Putamen (tissue), 1 donor: ENCODE measurements at places on chromosomes 5 and 9.

GRCh38 chr9:74804018-74804385 is 83.7 kb downstream of the TRPM6 start:
- DNase-seq: no peak

- DNase-seq: no peak
These were observed 2.8 kb downstream of the RORB start for GRCh38 chr9:74499770-74500583.

DNA sequence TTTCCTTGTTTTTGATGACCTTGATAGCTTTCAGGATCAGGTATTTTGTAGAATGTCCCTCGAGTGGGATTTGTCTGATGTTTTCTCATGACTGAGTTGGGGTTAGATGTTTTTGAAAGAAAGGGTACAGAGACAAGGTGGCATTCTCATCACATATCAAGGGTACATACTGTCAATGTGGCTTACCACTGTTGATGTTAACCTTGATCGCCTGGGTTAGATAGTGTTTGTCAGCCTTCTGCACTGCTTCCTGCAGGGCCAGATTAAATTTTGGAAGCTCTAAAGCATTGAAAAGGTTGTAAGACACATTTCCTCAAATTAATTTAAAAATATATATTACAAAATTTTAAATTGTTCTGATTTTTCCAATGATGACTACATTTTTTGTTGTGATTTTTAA is 287.4 kb upstream of the ACTBL2 start:
- no peak for DNase-seq

DNA sequence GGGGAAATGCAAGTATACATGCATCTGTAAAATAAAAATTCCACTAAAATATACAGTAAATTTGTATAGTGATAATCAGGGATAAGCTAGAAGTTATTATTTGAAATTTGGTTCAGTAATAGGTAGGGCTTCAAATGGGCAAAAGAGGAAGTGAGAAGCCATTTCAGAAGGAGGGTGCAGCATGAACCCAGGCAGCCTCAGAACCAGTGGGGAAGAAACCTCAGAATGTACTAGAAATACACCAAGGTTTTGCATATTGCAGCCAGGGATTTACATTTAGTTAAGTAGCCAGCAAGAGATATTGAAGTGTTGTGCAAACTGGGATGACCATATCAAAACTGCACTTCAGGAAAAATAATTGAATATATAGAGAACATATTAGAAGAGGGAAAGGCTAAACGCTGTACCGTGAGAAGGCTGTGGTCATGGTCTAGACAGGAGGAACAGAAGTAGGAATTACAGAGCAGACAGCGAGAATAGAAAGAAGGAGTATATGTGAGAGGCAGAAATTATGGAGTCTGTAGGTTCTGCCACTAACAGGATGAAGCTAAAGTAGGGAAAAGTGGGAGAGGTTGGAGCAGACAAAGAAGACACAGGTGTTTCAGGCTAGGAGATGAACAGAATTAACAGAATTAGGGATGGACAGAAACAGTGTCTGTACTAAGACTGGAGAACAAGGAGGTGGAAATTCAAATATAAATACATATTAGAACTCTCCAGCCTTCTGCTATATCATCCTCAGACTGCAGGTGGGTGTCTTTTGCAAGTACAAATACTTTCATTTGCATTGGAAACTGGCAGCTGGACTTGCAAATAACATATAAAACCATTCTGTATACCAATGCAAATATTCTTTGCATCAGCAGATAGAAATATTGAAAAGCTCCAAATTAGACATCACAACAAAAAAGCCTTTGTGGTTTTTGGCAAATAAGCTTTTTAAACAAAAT is 335.6 kb downstream of the ZNF608 start:
- no peak for DNase-seq

DNA sequence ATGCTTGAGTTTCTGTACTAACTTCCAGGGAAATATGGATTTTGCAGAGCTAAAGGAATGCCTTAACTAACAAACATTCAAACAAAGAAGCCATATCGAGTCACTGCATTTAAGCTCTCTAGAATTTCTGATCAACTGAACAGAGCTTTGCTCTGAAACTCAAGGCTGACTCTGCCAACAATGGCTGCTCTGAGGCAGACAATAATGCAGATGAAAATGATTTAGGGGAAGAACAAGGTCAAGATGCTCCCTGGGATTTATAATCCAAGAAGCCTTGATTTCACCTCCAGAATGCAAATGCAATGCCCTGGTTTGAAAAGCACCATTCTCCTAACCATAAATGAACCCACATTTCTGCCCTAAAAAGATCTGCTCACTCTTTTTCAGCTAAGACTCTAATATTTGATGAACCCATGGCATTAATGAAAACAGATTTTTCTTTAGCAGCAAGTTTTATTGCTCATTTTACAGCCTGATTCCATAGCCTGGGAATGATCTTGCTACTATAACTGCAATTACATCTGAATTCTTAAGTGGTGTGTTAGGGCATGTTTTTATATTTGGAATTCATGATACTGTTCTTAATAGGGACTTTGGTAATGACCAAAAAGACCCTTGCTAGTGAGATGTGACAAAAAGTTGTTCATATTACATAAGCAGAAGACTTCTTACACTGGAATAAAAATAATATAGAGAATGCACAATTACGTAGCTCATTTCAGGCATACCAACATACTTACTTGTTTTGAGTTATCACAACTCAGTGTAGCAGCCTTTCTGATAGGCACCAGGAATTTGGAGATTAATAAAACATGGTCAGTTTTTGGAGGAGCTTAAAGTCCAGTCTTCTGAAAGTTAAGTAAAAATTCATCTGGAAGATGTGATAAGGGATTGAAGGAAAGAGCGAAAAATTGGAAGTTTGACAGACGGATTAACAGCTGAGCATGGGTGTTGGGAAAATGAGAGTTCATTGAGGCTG is 169.4 kb downstream of the TRPM3 start:
- no peak for DNase-seq

- no peak for DNase-seq
These were observed 114.0 kb upstream of the ALDH1B1 start for GRCh38 chr9:38278457-38278856.

- no peak for DNase-seq
These were observed 75.3 kb downstream of the TJP2 start for GRCh38 chr9:69249337-69249736.

DNA sequence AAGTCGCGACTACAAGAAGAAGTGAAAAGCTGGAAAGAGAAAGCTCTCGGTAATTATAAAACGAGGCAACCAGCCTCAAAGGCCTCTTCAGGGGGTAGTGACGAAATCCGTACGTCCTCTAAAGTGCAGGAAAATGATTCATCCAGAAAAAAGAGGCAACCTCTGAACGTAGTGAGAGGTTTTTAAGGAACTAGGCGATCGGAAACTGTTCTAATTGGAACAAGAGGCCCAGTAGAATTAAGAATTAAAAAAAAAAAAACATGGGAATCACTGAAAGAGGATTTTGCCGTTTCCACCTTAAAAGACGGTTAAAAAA is 1.0 kb downstream of the CSNK1A1 start:
- no peak for DNase-seq

DNA sequence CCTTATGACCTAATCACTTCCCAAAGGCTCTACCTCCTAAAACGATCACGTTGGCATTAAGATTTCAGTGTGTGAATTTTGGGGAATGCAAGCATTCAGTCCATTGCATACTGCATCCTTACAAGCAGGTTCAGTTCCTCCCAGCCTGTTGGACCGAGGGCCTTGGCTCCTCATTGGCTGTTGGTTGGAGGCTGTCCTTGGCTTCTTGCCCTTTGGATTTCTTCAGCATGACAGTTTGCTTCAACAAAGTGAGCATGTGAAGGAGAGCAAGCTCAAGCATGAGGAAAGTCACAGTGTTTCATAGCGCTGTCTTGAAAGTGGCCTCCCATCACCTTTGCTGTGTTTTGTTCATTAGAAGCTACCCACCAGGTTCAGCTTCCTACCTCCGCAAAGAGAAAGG is 109.5 kb downstream of the GADD45G start:
- DNase-seq: no peak

- DNase-seq: no peak
These were observed 65.0 kb downstream of the UGCG start for GRCh38 chr9:111961575-111961974.

DNA sequence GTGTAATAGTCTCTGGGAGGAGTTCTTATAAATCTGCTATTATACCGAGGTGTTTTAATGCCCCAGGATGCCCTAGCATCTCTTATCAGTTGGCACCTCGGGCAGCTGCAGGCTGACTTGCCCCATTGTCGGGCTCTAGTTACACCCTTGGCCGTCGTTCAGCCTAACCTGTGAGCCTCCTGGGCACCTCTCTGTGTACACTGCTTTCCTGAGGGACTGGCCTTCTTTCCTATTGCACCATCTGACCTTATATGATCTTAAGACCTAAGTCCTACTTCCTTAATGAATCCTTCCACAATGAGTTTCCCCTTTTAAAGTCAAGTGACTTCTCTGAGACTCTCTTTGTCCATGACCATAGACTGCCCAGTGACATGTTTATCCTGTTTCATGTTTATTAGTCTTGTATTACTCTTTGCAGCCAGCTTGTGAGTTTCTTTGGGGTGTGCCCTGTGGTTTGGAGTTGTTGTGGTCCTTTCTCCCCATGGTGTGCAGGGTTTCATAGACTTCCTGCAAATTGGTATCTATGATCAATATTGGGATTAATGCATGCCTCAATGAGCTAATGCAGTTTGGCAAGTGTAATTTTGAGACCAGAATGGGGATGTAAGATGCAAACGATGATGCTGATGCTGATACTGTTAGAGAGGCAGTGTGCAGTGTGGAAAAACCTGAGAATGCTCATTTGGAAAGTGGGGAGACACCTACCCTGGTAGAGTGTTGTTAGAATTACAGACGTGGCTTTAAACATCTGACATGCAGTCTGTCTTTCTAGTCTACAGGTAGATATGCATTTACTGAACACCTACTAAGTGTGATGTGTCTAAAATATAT is 4.9 kb downstream of the DAPK1 start:
- DNase-seq: no peak

DNA sequence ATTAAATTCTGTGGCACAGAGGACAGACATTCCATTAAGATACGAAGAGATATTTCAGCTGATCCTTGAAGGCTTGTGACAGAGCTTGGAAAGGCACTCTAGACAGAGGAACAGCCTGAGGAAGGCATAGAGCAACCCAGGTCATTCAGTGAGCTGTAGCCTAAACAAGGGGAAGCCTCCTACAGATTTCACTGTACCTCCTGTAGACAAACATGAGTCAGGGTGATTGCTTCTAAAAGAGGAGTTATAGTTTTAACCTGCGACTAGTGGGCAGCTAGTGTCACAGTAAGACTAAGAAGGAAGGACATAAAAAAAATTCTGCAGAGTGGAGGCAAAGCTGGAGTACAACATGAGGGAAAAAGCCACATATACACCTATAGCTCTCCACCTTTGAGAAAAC is 43.5 kb upstream of the ANKDD1B start:
- no peak for DNase-seq

DNA sequence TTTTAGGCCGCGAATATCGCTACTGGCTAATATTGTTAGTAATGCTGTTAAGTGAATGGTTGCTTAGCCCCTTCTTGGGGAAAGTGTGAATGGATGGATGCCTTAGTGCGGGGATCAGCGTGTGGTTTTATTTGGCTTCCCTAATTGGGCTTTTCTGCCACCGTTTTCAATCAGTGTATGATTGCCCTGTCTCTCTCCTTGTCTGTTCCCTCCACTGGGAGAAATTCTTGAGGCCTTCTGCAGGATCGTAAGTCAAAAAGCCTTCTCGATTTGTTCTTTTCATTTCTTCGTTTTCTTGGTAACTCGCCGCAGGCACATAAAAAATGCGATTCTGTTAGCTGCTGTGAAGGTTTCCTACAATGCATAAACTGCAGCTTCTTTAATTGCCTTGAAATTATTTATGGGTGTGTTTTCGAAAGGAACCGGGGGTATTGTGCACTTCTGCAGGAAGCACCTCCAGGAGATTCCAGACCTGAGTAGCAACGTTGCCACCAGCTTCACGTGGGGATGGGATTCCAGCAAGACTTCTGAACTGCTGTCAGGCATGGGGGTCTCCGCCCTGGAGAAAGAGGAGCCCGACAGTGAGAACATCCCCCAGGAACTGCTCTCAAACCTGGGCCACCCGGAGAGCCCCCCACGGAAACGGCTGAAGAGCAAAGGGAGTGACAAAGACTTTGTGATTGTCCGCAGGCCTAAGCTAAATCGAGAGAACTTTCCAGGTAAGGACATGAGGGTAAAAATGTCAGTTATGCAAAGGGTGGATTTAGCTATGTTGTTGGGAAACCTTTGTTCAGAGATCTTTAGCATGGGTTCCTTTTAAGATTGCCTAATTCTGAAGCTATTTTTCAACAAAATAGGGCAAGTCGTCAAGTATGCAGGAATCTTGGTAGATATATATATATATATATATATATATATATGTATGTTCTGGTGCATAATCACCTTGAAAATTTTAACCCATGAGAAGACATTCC is 700 bp downstream of the SKP2 start:
- peak; percentile 26 for DNase-seq

- no peak for DNase-seq
These were observed 164.7 kb upstream of the TARS1 start for GRCh38 chr5:33275921-33276627.

GRCh38 chr9:88024896-88025295 is 50.6 kb upstream of the CDK20 start:
- no peak for DNase-seq

GRCh38 chr9:121300283-121301119 is 32.5 kb downstream of the GSN start:
- no peak for DNase-seq

DNA sequence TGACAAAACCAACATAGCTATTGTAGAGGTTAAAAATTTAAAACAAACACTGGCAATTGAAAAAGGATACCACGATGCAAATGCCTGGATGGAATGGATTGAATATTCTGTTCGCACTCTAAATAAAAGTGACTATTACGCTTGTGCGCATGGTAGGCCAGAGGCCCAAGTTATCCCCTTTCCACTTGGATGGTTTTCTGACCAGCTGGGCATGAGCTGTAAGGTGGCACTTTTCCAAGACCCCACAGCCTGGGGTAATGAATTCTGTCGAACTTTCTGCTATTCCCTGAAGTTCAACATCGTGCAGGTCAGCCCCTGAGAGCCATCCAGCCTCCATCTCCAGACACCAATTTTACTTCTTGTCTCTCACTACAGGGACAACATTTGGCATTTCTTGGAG is 5.4 kb upstream of the RNF180 start:
- DNase-seq: no peak

GRCh38 chr9:136391737-136392537 is 8.0 kb downstream of the SNAPC4 start:
- DNase-seq: no peak

- no peak for DNase-seq
These were observed 4.1 kb upstream of the CAVIN4 start for GRCh38 chr9:100573655-100574260.

GRCh38 chr5:142095035-142095434 is 13.5 kb upstream of the NDFIP1 start:
- no peak for DNase-seq
